BE2C (cell line): ENCODE measurements at places on chromosomes 7 and 10.

- no peak for DNase-seq
Observed at GRCh38 chr10:93595378-93596161, 5.5 kb downstream of the RBP4 start.

GRCh38 chr10:17209881-17210280, 8.4 kb upstream of the TRDMT1 start:
- no peak for DNase-seq

DNA sequence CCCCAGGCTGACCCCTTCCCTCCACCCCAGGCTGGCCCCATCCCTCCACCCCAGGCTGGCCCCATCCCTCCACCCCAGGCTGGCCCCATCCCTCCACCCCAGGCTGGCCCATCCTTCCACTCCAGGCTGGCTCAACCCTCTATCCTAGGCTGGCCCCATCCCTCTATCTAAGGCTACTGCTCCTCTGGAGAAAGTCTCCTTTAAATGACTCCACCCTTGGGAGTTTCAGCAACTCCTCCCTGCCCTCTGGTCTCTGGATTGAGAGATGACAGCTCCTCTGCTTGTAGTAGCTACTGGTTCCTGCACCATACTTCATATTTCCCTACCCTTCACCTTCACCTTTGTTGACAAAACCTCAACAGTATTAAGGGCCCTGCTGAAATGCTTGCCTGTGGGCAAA, 8.5 kb downstream of the PRLHR start:
- no peak for DNase-seq

DNA sequence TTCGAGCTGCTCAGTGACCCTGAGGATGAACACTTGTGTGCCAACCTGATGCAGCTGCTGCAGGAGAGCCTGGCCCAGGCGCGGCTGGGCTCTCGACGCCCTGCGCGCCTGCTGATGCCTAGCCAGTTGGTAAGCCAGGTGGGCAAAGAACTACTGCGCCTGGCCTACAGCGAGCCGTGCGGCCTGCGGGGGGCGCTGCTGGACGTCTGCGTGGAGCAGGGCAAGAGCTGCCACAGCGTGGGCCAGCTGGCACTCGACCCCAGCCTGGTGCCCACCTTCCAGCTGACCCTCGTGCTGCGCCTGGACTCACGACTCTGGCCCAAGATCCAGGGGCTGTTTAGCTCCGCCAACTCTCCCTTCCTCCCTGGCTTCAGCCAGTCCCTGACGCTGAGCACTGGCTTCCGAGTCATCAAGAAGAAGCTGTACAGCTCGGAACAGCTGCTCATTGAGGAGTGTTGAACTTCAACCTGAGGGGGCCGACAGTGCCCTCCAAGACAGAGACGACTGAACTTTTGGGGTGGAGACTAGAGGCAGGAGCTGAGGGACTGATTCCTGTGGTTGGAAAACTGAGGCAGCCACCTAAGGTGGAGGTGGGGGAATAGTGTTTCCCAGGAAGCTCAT, 1.1 kb downstream of the DDIT4 start:
- DNase-seq: peak; percentile 83

GRCh38 chr7:120233338-120233737, 39.6 kb upstream of the KCND2 start:
- no peak for DNase-seq

- DNase-seq: no peak
Observed at GRCh38 chr7:42831718-42832522, 80.0 kb downstream of the C7orf25 start.

- no peak for DNase-seq
Observed at GRCh38 chr7:23462846-23463245, 7.4 kb downstream of the IGF2BP3 start.

DNA sequence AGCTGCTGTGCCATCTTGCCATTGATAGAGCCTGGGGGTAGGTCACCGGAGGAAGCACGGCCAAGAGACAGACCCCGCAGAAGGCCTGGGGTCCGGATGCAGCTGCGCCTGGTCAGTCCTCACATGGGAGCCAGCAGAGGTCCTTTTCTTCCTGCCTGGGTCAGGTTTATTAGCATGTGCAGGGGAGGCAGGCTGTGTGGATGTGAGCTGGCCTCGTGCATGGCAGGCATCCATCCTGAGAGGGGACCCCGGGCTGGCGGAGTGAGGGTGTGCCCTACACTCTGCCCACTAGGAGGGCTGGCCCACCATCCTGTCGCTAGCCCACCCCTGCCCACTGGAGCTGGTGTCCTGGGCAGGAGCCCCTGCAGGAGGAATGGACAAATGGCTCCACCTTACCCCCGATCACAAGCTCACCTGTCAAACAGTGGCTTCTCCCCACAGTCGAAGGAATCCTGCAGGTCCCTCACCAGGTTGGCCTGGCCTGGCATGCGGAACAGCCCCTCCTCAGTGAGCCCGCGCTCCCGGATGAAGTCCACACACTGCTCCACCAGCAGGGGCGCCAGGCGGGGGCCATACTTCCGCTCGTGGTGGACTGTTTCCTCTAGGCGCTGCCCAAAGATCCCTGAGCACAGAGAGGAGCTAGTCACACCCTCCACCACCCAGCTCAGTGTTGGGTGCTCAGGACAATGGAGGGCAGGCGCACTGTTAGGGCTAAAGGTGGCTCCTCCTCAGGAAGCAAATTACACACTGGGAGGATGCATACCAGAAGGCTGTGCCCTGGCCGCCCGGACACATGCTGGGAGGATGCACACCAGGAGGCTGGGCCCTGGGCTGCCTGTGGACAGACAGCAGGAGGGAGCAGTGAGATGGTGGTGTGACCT, 145.4 kb downstream of the ARHGAP22 start:
- no peak for DNase-seq
